ENCODE measurements at places on chromosomes 16 and 17.

GRCh38 chr17:38564869-38565268 is 40.9 kb downstream of the SRCIN1 start:
- no peak for DNase-seq

- DNase-seq: no peak
Measured at GRCh38 chr17:55394357-55395021, 27.1 kb downstream of the MMD start.

DNA sequence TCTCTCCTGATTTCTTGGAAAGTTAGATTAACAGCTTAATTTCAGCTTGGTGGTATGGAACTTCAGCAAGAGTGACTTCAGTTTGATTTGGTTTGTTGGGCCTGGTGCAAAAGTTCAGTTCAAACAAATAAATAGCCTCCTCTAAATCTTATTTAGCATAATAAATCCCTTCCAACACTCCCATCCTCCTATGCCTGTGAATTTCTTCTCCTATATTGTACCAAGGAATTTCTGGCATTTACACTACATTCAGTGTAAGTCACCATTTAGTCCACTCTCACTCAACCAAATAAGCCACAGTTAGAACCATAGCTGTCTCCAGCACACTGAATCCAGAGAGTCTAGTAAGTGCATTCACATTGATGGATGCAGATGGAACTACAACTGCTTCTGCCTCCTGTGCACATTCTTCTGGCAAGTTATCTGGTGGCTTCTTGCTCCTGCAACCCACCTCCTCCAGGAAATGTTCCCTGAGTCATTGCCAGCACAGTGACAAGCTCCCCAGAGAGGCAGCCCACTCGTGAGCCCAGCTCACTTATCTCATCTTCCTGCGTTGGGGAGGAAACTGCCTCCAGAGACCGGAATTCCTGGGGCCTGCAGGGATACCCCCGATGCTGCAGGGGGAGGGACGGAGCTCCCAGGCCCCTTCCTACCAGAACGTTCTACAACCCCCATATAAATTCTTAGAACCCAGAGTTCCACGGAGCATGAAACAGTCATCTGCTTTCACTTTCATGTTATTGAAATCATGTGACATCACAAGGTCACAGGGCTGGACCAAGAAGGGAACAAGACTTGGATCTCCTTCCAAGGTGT is 318.3 kb downstream of the PHKB start:
- DNase-seq: no peak

DNA sequence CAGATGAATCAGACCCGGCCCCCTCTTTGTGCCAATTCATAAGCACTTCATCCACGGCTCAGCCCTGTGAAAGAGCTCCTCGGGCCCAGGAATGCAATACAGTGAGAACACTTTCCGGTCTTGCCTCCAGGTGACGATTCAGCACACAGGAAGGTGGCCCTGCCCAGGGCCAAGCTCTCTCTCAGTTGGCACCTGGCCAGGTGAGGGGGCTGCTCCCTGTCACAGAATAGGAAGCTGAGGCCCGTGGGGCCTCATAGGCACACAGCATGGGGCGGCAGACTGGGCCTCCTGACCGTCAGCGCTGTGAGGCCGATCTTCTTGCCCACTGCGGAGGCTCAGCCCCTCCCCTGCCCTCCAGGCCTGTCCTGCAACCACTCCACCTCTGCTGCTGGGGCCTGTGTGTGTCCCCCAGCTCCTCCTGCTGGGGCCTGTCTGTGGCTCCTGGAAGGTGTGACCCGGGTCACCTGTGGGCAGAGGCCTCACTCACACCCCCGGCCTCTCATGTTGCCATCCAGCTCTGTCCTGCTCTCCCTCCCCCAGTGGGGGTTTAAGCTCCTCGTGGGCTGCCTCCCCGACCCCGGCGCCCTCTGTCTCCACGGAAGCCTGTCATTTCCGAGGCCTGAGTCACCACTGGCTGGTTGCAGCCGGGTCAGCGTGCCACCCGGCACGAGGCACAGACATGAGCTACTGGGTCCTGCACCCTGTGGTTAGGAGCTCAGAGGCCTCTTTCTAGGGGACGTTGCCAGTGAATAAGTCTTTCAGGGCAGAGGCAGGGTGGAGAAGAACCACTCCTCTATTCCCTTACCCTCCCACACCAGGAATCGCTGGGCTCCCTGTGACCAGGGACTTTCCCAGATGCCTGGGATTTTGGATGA is 114.4 kb downstream of the SEC14L1 start:
- no peak for DNase-seq

- DNase-seq: peak; percentile 55
Measured at GRCh38 chr16:71311553-71312158, 22.5 kb upstream of the CMTR2 start.

DNA sequence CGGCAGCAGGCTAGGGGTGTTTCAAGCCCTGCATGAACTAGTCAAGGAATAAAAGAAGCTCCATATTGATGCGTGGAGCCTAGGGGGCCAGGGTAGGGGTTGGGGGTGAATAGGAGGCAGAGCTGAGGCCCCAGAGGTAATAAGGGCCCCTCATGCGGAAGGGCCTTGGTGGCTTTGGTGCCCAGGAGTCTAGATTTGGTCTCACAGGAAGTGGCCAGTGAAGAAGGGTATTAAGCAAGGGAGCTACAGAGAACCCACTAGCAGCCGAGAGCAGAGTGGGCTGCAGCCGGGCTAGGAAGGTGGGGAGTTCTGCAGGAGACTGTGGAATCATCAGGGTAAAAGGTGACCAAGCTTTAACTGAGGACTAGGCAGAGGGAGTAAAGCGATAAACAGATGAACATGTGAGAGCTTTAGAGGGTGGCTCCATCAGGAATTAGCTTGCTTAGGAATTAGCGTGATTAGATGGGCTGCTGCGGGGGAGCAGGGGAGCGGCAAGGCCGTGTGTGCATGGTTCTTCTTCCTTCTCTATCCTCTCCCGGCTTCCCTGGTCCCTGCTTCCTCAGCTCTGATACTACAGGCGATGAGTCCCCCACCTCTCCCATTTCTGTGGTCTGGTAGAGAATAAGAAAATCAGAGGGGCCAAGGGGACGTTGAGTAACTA is 9.8 kb downstream of the GNGT2 start:
- DNase-seq: no peak

- no peak for DNase-seq
Measured at GRCh38 chr16:17026600-17027242, 444.0 kb downstream of the XYLT1 start.

- DNase-seq: no peak
Measured at GRCh38 chr16:59597269-59597668, 863.2 kb upstream of the GOT2 start.

GRCh38 chr17:58995247-58995940 is 111.3 kb downstream of the TRIM37 start:
- DNase-seq: no peak
